ENCODE measurements at places on chromosomes 4 and X.
A peak's percentile ranks its signal among the peaks of the same experiment; 100 is the strongest.

- DNase-seq: no peak
These were observed 297.1 kb downstream of the PPP3CA start for GRCh38 chr4:101050088-101050836.

DNA sequence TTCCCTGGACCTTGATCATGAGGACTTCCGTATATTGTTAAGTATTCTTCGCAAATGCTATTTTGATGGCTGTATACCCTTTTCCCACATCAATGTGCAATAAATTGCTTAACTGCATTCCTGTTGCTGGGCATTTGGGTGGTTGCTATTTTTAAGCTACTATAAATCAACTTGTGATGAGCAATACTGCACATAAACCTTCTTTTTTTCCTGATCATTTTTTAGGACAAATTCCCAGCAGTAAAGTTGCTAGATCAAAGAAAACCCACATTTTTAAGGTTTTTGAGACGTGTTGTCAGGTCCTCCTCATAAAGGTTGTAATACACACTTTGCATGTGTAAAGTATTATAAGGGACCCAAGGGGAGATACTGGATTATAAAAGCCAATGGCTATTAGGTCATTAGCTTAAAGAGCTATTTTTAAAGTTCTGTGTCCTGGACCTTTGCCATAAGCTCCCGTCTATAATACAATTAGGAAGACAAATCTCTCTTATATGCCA is 35.6 kb downstream of the LIMCH1 start:
- DNase-seq: no peak

DNA sequence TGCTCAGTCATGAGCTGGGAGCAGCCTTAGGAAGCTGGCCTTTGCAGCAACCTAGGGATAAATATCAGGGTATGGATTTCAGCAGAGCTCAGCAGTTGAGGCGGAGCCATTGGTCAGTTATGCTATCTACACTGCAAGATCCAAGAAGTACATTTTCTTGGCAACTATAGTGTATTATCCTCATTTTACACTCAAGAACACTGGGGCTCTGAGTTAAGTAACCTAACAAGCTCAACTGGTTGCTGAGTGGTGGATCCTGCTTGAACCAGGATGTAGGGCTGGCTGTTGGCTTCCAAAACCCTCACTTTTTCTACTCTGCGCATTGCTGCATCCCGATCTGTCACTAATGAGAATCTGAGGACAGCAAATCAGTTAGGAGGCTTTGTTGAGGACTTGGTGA is 1.5 kb upstream of the SCARB2 start:
- no peak for DNase-seq

GRCh38 chr4:20574986-20575385 is 125.3 kb upstream of the PACRGL start:
- DNase-seq: no peak

- peak; percentile 26 for DNase-seq
These were observed 72.4 kb downstream of the PALLD start for GRCh38 chr4:168569066-168569930.

DNA sequence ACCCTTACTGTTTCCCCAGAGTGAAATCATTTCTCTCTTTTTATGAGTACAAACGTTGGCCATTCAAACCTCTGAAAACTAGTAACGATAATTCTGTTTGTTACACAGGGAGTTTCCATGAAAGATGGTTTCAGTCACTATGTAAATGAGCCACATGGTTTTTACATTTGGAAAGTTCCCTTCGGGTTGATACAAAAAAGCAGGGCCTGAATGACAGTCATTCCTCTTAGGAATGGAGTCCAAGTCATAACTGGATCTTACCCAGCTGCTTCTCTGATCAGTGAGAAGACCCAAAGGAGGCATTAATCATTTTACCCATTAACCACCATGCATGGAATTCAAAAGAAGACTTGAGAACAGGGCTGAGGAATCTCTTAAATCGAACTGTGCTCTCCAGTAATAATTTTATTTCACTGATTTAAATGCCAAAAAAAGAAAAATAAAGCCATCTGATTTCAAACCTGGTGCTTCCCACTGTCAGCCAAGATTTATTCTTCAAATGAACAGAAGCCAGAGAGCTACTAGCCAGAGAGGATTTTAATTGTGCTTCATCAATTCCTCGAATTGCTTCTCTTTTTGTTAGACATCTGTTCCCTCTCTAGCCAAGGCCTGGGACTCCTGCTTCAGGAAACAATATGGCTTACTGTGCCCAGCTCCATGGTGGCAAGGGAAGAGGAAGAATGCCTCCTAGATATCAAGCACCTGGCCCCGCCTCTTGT is 3.2 kb downstream of the SOWAHB start:
- no peak for DNase-seq

DNA sequence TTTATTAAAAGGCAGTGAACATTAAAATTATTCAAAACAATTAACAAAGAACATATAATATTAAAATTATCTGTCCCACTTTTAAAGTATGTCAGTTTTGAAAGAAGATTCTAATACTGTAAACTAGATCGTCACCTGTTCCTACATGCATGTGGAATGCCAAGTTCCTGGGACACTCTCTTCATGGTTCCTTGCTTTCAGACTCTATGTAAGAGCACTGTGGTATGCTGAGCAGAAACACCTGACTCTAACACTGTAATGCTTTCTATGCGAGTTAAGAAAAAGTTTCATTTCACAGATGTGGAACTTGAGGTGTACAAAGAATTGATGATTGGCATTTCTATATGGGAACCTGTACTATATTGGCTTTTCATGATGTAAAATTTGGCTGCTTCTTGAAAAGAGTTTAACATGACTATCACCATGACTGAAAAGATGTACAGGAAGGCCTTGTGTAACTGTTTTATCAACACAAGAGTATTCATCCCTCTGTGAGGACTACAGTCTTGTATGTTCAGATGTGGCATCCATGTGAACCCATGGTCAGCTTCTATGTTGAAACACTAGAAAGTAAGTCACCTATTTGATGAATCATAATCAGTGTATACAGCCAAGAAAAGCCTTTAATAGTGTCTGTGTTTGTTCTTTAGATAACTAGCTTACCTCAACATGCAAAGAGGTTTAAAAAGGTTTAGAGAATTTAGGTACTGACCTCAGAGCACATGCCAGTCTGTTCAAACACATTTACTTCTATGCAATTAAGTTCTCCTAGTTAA is 354.5 kb downstream of the ARHGAP24 start:
- DNase-seq: no peak

GRCh38 chrX:20432746-20433387 is 166.2 kb upstream of the RPS6KA3 start:
- no peak for DNase-seq

DNA sequence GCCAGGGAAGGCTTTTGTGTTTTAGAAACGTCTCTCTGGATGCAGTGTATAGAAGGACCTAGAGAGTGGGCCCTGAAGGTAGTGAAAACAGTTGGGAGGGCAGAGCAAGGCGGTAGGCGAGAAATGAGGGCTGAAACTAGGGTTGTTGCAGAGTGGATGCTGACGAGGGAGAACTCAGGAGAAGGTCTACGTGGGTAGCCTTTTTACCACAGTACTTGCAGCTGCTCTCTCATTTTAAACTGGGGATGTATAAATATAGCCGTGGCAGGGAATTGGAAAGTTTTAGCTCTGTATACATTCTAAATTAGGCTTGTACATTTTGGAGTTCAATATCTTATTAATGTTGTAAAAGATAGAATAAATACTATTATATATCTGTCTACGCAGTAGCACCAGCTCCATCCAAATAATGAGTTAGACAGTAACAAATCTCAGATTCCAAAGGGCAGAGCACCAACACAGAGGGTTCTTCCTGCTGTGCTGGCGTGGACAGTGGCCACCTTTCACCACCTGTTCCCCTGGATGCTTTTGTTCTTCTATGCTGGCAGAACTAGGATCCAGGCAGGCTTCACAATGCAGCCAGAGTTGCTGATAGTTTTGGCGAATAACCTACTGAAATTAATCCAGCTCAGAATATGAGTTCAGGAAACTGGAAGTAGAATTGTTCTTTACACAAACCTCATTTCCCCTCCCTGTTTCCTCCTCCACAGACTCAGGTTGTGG is 31.7 kb downstream of the CCNG2 start:
- no peak for DNase-seq

DNA sequence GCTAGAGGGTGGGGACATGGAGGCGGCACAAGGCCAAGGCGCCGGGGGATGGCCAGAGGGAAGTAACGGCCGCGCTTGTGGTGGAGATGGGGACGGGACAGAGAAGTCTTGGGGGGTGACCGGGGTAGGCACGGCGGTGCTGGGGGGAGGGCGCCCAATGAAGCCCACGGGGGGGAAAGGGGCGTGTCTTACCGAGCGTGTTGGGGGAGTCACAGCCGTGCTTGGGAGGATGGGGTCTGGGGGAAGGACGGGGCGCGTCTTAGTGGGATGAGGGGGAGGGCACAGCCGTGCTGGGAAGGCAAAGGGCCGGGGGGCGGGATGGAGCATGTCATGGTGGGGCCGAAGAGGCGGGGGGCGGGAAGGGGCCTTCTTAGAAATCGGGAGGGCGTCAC is 952 bp downstream of the ARSD start:
- DNase-seq: no peak

- no peak for DNase-seq
These were observed 52.7 kb upstream of the BCOR start for GRCh38 chrX:40150503-40150902.

DNA sequence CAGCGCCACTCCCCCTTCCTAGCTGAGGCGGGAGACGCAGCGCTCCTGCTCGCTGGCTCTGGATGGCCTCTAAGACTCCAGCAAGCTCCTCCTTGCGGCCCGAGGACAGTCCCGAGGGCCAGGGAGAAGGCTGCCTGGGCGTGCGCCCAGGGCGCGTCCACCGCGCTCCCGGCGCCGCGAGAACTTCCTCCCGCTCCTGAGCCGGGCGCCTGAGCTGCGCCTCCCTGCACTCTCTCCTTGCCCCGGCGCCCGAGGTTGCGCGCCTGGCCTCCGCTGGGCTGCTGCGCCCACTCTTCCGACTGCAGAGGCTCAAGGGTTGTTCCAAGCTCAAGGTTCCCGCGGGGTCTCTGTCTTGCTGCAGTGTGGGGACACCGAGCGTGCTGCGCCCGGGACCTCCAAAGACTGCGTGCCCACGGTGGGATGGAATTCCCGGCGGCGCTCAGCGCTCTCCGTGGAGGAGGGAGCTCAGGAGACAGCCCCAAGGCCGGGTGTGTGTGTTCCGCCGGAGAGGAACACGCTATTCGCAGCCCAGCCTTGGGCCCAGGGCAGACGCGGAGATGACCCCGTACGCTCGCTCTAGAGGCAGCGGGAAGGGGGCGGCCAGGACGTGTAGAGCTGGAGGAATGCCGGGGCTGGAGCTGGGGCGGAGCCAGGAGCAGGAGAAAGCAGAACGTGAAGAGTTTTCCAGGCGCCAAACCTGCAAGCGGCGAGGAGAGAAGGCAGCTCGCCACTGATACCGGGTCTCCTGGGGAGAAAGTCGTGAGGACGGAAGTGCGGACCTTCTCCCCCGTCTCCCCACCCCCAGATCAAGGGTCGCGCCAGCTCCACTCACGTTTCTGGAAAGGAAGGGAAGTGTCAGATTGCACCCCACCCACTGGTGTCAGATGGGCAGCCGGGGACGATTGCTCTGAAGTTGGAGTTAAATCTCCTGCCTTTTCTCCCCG is at the start of gene ARHGAP6:
Gene ARHGAP6 (minus strand): TSS at position 753 of the 944 bp plus-strand sequence. CDS start 1,092 bp downstream, outside the sequence.
- DNase-seq: no peak

GRCh38 chr4:169225058-169225751 is 45.6 kb downstream of the SH3RF1 start:
- peak; percentile 67 for DNase-seq

- DNase-seq: no peak
These were observed 4.2 kb upstream of the CXCL1 start for GRCh38 chr4:73864961-73865360.

DNA sequence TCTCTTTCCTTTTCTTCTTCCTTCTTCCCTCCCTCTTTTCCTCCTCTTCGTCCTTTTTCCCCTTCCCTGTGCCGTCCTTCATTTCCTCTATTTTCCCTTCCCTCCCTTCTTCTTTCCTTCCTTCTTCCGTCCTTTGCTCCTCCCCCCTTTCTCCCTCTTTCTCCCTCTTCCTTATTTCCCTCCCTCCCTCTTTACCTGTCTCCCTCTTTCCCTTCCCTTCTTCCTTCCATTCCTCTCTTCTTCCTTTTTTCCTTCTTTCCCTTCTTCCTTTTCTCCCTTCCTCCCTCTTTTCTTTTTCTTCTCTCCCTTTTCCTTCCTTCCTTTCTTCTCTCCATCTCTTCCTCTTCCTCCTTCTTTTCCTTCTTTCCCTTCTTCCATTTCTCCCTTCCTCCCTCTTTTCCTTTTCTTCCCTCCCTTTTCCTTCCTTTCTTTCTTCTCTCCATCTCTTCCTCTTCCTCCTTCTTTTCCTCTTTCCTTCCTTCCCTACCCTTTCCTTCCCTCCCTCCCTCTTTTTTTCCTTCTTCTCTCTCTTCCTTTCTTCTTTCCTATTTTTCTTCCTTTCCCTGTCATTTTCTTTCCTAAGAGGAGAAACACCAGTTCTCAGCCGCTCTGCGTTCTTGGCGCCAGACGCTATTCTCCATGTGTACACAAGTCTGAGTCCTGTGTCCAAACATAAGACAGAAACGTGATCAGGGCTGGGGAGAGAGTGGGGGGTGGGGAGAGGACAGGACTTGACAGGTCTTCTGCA is 597.1 kb downstream of the MID1IP1 start:
- DNase-seq: no peak

DNA sequence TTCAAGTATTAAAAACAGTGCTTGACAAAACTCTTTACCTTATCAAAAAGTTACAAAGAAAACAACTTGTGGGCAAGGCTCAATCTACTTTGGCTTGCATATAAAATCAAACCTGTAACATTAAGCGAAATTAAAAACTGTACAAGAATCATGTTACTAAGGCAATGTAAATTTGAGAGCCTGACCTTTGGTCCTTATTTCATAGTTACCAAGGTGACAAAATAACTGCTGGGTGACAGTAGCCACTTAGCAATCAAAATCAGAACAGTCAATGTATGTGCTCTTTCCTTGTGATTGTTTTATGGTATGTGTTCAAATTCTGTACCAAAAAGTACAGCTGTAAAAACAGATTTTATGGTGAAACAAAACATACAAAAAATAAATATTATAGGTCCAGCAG is 204.0 kb downstream of the RASL11B start:
- peak; percentile 43 for DNase-seq

DNA sequence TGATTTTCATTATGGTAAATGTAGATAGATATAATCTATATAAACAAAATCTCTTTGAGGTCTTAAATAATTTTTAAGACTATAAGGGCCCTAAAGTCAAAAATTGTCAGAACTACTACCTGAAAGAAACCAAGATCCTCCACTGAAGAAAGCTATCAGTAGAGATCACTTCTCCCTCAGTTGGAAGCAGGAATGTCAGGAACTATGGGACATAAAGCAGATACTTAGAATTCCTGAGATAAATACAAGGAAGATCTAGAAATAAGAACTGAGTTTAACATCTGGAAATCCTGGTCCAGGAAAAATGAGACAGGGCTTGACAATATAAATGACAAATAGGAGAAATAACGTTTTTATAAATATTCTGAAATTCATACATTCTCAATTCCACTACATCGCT is 97.2 kb downstream of the ADAMTS3 start:
- DNase-seq: no peak

DNA sequence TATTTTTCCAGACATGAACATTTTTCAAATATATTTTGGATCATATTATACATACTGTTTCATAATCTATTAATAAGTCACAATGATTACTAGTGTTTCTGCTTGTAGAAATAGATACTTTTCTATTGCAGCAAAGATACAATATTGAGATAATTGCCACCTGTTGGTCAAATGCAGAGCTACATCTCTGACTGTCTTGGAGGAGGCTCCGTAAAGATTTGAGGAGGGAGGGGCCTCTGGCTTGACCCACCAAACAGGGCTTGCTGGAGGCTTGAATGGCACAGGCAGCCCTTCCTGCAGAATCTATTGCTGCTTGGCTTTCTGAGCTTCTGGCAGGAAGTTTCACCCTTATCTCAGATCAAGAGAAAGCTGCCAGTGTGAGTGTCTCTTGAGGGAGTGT is 99.3 kb upstream of the ARMCX2 start:
- peak; percentile 50 for DNase-seq
